Stimulated activated CD4-positive, alpha-beta T cell treated with anti-CD3 and anti-CD28 coated beads, TNF-alpha, amount 100 ng/mL, for 1 hour (primary cell): ENCODE measurements at places on chromosomes 6 and 20.

- no peak for DNase-seq
Measured at GRCh38 chr6:23340271-23340670, 770.9 kb downstream of the HDGFL1 start.

DNA sequence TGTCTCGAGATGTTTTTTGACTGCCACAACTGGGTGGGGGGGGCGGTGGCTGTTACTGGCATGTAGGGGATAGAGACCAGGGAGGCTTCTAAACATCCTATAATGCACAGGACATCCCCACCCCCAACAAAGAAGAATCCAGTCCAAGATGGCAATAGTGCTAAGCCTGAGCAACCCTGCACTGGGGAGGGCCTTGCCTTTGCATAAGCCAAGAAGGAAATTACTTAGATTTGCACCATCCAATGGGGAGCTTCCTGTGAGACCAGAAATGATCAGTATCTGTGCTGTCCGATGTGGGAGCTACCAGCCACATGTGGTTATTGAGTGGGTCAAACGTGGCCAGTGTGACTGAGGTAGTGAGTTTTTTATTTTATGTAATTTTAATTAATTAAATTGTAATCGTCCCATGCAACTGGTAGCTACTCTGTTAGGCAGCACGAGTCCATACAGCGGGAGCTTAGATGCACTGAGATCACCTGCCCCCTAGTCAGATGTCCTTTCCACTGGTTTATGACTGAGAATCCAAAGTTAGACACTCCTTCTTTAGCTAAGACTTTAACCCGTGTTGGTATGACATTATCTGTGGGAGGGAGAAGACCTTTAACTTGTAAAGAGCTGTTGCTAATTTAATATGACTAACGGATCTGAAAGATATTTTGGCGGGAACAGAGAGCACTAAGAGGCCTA is 97.4 kb upstream of the NEDD9 start:
- no peak for DNase-seq

GRCh38 chr6:142935553-142936517 is 9.1 kb downstream of the HIVEP2 start:
- DNase-seq, result no peak

DNA sequence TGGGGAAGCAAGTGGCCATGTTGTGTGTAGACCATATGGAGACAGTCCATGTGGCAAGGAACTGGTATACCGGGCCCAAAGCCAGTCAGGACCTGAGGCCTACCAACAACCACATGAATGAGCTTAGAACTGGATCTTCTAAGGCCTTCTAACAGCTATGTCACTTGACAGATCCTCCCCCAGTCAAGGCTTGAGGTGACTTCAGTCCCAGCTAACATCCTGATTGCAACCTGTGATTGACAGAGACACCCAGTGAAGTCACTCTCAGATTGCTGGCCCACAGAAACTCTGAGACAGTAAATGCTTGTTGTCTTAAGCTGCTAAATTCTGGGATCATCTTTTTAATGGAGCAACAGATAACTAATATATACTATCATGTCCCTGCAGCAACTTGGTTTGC is 32.9 kb downstream of the AHI1 start:
- DNase-seq, result no peak

- DNase-seq, result no peak
Measured at GRCh38 chr20:1813674-1814635, 81.3 kb upstream of the SIRPA start.

GRCh38 chr6:107360476-107360875 is 98.9 kb downstream of the PDSS2 start:
- no peak for DNase-seq

GRCh38 chr6:106086814-106087175 is 659 bp downstream of the PRDM1 start:
- no peak for DNase-seq

- no peak for DNase-seq
Measured at GRCh38 chr20:988272-988671, 13.8 kb downstream of the RSPO4 start.

- DNase-seq, result no peak
Measured at GRCh38 chr6:80930376-80930775, 822.1 kb downstream of the TENT5A start.

- no peak for DNase-seq
Measured at GRCh38 chr6:36915599-36915998, 29.8 kb downstream of the C6orf89 start.

- no peak for DNase-seq
Measured at GRCh38 chr6:97029552-97029951, 105.0 kb downstream of the KLHL32 start.

- no peak for DNase-seq
Measured at GRCh38 chr20:60627751-60628565, 624.1 kb upstream of the CDH4 start.

- DNase-seq, result no peak
Measured at GRCh38 chr6:33297956-33298772, 578 bp downstream of the RGL2 start.

DNA sequence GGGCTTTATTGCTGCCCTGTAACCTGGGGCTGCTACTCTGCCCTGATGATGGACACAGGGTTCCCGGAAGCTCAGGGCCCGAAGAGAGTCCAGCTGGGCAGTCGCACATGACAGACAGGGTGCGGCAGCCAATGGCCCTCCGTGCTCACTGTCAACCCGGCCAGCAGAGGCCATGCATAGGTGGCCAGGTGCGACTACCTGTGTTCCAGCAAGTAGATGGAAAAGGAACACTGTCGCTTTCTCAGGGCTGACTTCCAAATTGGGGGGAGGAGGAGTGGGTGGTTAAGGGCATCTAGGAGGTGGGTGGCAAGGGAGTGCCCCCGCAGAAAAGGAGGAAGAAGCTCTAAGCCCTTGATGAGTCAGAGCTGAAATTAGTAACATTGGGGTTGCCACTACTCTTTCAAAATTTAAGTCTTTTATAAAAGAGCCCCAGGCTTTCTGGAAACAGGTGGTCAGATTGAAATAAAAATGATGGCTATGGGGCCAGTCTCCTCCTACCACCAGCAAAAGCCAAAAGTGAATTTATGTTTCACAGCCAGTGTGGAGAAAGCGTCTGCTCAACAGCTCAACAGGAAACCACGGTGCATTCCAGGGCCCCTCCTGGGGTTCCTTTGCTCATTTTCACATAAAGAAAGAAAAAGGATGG is 2.3 kb upstream of the RAMACL start:
- DNase-seq, result no peak

DNA sequence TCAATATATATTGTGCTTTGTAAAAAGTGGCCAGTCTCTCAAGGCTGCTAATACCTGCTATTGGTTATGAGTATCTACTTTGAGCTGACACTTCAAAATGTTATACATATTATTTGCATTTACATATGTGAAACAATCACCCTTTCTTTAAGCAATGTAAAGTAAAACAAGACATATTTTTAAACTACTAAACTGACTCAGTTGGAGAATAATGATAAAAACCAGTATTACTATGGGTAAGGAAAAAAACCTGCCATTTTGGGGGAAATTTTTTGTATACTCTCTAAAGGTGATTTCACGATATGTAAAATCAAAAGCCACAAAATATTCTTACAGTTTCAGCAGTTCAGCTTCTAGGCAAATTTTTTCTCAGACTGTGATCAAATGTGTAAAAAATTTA is 232.3 kb downstream of the PRL start:
- no peak for DNase-seq

GRCh38 chr6:16472349-16473069 is 234.1 kb downstream of the GMPR start:
- DNase-seq, result no peak

- DNase-seq, result no peak
Measured at GRCh38 chr20:62628691-62629090, 13.6 kb upstream of the SLCO4A1 start.

- no peak for DNase-seq
Measured at GRCh38 chr20:23404196-23404595, 17.1 kb downstream of the NAPB start.

DNA sequence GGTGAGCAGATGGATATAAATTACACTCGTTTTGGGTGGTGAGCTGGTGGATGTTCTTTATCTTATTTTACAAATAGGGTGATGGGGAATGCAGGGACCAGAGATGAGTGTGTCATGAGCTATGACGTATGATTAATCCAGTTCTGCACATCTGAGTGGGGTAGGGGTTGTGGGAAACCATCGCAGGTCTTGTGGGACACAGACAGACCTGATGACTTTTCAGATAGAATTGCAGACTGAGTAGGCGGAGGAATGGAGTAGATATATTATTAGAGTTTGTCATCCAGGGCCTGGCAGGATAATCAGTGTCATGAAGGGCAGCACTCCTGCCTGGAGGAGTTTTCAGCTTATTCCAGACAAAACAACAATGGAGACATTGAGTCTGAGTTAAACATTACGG is 12.9 kb upstream of the DSP start:
- DNase-seq, result no peak

DNA sequence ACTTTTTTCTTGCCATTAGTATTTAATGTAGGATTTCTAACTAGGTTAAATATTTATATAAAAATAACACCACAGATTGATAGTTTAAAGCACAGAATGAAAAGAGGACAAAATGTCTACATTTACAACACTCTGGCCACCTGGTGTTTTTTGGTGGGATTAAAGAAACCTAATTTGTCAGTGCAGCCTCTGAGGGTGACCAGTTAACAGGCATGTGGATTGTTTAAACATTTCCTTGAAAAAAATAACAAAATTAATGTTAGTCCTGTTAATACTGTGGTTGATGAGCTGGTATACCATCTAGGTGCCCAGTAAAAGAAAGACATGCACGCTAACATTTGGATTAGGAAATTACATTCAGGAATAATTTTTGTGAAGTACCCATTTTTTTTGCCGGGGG is 8.8 kb downstream of the SLC9A8 start:
- DNase-seq, result no peak

DNA sequence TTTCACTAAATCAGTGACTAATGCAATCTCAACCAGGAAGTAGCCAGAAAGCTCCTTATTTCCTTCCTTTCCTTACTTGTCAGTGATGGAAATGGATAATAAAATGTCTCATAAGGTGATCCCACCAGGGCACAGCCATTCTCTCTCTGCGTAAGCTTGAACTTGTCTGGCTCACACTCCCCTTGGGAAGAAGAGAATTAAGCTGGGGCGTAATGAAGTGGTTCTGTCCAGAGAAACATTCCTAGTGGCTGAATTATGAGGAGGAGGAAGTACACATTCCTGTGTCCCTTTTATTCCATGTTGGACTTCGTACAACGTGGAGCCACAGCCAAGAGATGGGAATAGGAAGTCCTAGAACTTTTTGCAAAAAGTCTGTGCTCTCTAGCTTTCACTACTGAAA is 93.7 kb downstream of the MTHFD1L start:
- DNase-seq, result no peak

- DNase-seq, result no peak
Measured at GRCh38 chr20:40610730-40611129, 78.3 kb downstream of the MAFB start.

DNA sequence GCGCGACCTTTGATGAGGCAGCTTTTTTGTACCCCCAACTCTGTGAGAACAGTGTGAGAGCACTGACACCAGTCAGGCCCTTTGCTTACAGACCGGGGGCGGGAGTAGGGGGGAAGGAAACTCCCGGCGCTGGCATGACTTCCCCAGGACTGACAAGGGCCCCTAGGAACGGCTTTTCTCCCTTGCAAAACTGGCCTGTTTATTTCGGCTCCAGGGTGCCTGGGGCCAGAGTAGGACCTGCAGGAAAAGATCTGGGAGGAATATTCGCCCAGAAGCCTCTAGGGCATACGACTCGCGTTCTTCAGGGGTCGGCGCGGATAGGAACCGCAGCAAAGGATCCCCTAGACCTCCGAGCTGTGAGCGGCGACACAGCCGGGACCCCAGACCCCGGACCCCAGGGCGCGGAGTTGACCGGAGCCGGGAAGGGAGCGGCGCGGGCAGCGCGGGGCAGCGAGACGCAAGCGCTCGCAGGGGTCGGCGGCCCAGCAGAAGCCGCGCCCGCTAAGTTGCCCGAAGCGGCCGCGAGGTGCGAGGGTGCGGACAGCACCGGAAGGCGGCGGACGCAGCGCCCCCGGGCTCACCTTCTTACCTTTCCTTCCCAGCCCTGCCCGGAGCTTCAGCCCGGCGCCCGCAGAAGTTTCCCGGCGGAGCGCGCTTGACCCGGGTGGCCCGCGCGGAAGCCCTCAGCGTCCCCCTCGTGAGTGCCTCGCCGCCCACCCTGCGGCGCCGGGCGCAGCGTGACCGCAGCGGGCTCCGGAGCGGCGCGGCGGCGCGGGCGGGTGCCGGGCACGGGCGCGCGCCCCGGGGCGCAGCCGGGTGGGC is at the start of gene POPDC3:
TSS of gene POPDC3 (minus strand) at position 771 of the 822 bp plus-strand sequence. CDS start 18,105 bp downstream, outside the sequence.
- no peak for DNase-seq

DNA sequence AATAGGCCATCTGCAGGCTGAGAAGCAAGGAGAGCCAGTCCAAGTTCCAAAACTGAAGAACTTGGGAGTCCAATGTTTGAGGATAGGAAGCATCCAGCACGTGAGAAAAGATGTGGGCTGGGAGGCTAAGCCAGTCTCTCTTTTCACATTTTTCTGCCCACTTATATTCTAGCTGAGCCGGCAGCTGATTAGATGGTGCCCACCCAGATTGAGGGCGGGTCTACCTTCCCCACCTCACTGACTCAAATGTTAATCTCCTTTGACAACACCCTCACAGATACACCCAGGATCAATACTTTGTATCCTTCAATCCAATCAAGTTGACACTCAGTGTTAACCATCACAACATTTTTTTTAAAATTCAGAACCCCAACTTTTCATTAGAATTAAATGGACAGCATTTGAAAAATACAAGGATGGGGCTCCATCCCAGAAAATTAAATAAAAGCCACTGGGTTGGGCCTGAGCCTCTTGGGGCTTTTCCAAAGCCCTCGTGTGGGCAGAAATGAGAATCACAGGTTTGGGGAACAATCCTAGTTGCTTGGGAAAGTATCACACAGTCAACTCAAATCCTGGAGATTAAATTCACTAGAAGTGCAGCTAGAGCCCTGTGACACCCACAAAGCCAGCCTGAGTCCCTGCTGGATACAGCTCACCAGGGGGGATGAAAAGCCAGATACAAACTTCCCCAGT is 2.2 kb downstream of the CLDN20 start:
- no peak for DNase-seq

DNA sequence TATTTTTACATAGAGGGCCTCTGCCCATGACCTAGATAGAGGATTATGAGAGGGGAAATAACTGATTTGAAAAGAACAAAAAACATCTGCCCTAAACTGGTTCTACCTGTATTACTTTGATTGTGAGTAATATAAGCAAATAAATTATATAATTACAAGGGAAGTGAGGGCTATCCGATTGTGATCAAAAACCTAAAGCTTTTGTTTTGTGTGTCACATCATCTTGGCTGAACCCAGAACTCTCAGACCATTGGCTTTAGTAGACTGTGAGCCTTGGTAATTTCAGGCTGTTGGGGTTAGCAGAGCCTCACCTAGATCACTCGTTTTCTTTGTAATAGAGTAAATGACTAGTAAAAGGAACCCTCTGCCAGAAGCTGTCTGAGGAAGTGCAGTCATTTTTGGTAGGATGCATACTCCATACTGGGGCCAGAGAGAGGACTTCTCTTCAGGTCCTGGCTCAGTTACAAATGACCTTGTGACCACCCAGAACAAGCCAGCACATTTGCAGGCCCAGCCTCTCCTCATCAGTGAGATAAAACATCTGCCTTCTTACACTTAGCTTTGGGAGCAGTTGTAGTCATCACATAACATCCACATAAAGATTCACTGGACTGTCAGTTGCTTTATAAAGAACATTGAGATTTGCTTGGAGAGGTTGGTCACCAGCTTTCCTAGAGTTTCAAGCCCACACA is 13.5 kb downstream of the STK35 start:
- DNase-seq, result no peak
